ENCODE measurements at places on chromosomes 13 and 19.
A peak's percentile ranks its signal among the peaks of the same experiment; 100 is the strongest.

DNA sequence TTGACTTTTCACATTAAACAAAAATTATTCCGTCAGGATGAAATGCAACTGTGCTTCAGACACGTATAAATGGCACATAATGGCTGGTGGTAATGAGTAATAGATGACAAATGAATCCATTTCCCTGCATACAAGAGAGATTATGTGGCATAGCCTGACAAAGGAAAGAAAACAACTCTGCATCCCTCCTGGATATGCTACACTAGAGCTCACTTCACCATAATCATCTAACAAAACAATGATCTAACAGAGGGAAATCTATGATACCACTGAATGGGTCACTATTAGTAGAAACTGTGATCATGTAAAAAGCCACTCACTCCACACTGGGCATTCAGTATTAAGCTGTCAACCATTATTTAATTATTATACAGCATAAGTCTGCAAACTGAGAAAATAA lies 1498.4 kb downstream of the EFNB2 start:
- DNase-seq = no peak

DNA sequence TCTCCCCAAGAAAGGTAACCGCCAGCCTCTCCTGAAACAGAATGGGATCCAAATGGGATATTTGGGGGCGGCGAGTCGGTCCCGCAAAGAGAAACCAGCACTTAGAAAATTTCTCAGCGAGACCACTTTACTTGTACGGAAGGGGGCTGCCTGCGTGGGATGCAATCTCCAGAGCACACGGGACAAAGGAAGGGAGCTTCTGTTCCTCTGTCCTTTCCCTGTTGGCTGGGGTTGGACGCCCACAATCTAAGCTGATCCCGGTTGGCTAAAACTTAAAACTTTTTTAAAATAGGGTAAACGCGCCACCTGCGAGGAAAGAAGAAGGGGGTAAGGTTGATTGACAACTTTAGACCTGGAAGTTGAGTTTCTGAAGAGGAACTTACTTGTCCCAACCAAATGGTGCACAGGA lies 826 bp upstream of the BSG start:
- DNase-seq = no peak

DNA sequence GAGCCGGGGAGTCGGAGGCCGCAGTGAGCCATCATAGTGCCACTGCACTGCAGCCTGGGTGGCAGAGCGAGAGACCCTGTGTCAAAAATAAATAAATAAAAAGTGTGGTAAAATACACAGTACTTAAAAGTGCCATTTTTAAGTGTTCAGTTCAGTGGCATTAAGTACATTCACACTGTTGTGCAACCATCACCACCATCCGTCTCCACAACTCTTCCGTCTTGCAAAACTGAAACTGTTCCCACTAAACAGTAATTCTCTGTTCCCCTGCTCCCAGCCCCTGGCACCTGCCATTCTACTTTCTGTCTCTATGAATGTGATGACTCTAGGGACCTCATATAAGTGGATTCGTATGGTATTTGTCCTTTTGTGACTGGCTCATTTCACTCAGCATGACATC lies 13.3 kb downstream of the SLC25A42 start:
- no peak for DNase-seq

GRCh38 chr19:5628461-5628860 lies 5.6 kb downstream of the SAFB start:
- DNase-seq = no peak

- no peak for DNase-seq
Observed at GRCh38 chr13:103695320-103695719, 629.1 kb upstream of the SLC10A2 start.

- DNase-seq = peak; percentile 65
Observed at GRCh38 chr19:45591004-45591637, 6.5 kb upstream of the OPA3 start.

GRCh38 chr19:50772476-50772875 lies 2.2 kb downstream of the GPR32 start:
- DNase-seq = no peak

GRCh38 chr13:34255711-34256110 lies 437.8 kb downstream of the RFC3 start:
- DNase-seq = no peak

DNA sequence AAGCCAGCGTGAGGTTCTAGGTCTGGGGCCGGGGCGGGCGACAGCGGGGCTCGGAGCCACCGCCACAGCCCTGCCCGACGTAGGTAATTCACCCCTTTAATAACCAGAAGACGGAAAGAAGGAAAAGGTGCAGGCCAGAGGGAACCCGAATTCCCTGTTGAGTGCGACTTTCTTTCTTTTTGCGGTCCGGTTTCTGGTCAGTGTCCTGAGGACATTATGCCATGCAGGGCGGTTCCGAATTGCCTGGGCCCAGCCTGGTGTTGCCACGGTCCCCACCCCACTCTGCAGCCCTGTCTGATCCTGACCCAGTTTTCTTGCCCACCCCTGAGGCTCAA lies 18.4 kb upstream of the TFDP1 start:
- DNase-seq = no peak

- DNase-seq = no peak
Observed at GRCh38 chr13:72751220-72751619, 23.5 kb downstream of the BORA start.

DNA sequence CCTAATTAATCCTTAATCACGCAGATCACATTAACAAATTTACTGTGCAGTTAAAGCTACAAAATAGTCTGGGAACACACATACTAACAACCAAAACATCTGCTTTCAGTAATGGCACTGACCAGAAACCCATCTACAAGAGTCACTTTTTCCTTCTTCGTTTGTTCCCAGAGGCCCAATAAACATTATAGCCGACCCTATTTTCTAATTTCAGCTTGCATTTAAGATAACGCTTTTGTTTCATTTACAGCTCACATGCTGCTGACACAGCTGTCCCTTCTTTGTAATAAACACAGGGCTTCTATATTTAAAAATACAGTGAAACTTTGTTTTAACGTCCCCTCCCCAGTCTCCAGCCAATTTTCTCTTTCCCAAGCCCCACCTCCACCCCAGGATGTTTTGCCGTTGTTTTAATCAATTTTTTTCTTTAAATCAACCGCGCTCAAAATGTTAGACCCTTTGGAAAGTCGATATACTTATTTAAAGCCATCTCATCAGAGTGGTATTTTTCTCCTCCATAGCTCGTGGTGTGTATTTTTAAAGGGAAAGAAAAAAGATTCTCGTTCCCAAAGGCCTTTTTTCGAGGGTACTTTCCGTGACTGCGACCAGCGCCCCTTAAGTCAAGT lies 1.7 kb upstream of the WBP4 start:
- DNase-seq = no peak

DNA sequence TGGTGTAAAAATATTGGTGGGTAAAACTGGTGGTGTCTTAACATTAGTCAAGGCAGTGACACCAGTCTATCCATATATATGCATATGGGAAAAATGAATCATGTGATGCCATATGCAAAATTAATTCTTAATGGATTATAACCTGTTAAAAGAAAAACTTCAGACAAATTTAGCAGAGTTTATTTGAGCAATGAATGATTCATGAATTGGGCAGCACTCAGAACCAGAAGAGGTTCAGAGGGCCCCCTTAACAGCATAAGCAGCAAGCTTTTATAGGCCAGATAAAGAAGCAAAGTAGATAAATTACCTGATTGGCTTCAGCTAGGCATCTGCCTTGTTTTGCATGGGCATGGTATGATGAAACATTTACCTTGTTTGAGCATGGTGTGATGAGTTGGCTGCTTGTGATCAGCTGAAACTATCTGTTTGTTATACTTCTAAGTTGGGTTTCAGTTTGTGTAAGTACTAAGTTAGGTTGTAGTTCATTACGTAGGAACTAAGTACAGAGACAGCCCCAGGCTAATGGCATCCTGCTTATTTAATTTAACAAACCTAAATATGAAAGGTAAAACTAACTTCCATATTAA lies 66.6 kb downstream of the DNAJC15 start:
- DNase-seq = peak; percentile 16

DNA sequence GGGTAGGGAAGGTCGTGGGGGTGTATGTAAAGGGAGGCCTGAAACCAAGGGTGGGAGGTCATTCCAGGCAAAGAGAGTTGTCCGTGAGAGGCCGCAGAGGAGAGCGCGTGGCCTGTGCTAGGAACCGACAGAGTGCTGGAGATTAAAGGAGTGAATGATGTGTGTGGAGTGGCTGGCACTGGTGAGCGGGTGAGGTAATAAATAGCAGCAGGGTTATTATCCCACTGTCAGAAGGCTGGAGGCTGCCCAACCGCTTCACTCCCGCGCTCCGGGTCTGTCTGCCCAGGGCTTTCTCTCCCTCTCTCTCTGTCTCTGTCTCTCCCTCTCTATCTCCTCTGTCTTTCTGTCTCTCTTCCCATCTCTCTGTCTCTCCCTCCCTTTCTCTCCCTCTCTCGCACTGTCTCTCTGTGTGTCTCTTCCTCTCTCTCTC lies 17.4 kb downstream of the ZNF579 start:
- no peak for DNase-seq

DNA sequence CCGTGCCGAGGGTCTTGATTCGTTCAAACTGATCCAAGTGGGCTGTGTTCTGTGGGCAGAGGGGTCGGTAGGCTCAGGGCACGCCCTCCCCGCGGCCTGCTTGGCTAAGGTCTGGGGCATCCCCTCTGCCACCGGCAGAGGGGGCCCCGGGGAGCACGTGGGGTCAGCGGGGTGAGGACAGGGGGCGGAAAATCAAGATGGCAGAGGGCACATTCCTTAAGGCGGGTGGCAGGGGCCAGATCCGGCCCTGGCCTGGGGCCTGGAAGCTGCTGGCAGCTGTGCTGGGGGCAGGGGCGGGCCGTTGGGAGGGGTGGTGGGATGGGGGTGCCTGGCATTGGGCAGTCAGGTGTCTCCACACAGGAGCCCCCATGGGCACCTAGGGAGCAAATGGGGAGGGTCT lies 10.7 kb downstream of the PRKACA start:
- DNase-seq = no peak

DNA sequence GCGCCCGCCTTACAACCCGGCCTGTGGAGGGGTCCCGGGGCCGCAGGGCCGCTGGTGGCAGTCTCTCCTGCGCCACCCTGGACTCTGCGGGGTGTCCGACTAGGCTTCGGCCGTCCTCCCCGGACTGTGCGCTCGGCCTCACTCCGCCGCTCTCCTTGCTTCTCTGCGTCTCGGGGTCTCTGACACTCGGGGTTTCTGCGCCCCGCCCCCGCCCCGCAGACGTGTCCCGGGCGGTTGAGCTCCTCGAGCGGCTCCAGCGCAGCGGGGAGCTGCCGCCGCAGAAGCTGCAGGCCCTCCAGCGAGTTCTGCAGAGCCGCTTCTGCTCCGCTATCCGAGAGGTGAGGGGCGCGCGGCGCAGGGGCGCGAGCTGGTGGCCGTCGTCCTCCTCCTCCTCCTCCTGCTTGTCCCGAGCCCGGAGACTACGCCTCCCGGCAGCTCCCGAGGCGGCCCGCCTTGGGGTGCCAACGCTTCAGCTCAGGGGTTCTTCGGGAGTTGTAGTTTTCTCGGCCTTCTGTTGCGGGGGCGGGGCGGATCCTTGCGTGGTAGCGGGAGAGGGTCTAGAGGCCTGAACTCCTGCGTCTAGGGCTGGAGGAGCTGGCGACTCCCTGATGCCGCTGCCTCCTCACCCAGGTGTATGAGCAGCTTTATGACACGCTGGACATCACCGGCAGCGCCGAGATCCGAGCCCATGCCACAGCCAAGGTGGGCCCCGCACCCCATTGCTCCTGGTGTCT lies 627 bp downstream of the LIN7B start:
- DNase-seq = peak; percentile 59

GRCh38 chr19:41144403-41144802 lies 30.2 kb downstream of the CYP2F1 start:
- DNase-seq = peak; percentile 87

DNA sequence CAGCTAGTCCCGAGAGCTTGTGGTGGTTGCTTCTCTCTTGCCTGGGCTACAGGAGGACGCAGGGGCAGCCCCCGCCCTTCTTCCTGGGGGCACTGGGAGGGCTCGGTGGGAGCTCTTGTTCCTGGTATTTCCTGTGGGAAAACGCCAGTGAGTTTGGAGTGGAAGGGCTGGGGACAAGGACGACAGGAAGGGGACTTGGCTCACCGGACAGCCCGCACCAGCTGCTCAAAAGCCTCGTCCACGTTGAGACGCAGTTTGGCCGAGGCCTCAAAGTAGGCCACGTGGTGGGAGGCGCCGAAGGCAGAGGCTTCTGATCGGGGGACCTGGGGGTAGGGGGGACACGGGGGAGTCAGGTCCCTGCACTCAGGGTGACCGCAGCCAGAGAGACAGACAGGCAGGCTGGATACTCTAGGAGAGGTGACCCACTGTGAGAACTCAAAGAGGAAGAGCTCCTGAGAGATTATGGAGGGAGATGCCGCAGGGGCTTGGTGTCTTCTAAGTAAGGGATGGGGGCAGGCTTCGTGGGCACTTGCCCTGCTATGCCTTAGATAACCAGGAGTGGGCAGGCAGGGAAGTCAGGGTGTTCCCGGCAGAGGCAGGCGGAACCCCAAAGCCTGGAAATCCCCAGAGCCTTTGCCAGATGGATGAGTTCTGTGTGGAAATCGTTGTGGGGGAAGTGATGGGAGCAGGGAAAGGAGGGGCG lies 4.3 kb downstream of the RRAS start:
- no peak for DNase-seq

DNA sequence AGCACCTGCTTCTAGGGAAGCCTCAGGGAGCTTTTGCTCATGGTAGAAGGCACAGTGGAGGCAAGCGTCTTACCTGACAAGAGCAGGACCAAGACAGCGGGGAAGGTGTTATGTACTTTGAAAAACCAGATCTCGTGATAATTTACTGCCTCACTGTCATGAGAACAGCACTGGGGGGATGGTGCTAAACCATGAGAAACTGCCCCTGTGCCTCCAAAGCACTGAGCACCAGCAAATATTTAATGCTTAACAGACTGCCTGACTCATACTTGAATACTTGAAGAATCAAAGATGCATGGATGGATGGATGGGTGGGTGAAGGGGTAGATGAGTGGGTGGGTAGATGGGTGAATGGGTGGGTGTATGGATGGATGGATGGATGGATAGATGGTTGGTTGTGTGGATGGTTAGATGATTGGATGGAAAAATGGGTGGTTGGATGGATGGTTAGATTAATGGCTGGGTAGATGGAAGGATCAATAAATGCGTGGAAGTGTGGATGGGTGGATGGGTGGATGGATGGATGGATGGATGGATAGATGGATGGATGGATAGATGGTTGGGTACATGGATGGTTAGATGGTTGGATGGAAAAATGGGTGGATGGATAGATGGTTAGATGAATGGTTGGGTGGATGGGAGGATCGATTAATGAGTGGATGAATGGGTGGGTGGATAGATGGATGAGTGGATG lies 101.1 kb upstream of the IPO5 start:
- DNase-seq = no peak

Data from activated T-cell treated with anti-CD3 and anti-CD28 coated beads, Interleukin-2, amount 50 U/mL, for 72 hours (primary cell).